ENCODE measurements at places on chromosomes 4 and X.

DNA sequence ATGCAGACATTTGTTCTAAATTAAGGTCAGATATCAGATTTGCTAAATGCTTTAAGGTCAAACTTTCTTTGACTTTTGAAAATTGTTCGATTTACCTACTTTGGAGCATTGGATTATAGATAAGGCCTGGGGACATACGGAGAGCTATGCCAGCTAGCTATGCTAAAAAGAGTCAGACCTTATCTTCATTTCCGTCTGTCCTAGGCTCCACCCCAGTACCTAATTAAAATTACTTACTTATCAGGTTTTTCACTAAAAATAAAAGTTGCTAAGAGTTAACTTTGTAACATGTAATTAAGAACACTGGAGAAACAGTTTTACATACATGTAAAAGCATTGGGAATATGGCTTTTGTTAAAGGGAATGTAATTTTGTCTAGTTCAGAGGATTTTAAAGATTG, 7.1 kb upstream of the TMEM35A start:
- no peak for DNase-seq

GRCh38 chr4:174332741-174333493, 49.2 kb downstream of the CEP44 start:
- DNase-seq: no peak

GRCh38 chrX:12115377-12115776, 22.9 kb upstream of the FRMPD4 start:
- peak; percentile 84 for DNase-seq

GRCh38 chr4:78068481-78068880, 11.4 kb downstream of the FRAS1 start:
- DNase-seq: no peak

GRCh38 chr4:125388613-125389012, 73.9 kb downstream of the FAT4 start:
- no peak for DNase-seq

GRCh38 chrX:22024577-22024976, 7.5 kb upstream of the PHEX start:
- DNase-seq: no peak

DNA sequence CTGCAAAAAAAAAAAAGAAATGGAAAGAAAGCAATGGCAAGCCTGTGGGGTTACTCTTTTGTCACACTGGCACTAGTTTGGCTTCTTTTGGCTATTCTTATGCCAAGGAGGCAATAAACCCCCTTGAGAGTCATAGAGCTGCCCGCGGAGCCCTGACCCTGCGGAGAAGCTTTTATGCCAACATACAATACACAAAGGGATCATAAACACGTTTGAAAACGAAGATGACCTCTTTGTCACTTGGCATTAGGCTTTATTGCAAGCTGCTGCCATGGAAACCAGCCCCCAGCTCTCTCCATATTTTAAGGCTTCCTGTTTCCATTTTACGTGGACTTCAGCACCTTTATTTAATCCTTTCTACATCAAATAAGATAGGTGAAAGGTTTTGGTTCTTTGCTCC, 7.6 kb downstream of the NEUROG2 start:
- no peak for DNase-seq

- no peak for DNase-seq
These were observed 10.1 kb downstream of the SORCS2 start for GRCh38 chr4:7202411-7202810.

DNA sequence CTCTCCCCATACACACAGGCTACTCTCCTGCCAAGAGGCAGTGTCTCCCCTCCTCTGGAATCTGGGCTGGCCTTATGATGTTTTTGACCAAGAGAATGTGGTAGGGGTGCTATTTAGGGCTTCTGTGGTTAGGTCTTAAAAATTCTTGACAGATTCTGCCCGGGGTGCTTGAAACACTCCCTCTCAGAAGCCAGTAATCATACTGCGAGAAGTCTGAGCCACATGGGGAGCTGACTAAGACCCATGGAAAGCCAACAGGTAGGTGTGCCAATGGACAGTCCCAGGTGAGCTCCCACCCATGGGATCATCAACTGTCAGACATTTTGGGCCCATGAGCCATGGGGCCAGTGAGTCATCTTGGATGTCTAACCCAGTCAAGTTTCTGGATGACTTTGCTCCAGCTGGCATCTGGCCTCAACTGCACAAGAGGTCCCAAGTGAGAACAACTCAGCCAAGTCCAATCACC, 315.7 kb downstream of the FBXW7 start:
- DNase-seq: no peak

DNA sequence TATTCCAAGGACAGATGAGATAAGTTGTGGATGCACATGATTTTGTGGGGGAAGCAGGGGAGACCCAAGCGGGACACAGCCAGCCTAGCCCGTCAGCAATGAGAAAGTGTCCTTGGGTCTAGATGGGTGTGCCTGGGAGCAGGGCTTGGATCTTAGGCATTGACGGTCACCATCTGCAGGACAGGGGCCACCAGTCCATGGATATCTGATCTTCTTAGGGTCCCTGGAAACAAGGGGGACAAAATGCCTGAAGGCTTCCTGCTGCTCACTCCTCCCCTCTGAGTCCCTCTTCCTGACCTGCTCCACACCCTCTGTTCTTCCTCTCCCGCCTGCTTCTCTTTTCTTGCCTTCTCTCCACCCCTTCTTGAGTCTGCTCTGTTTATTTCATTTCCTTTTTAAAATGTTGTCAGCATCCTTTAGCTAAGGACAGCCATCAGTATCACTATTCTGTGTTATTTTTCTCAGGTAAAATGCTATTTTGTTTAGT, 298.4 kb downstream of the RAPGEF2 start:
- no peak for DNase-seq

DNA sequence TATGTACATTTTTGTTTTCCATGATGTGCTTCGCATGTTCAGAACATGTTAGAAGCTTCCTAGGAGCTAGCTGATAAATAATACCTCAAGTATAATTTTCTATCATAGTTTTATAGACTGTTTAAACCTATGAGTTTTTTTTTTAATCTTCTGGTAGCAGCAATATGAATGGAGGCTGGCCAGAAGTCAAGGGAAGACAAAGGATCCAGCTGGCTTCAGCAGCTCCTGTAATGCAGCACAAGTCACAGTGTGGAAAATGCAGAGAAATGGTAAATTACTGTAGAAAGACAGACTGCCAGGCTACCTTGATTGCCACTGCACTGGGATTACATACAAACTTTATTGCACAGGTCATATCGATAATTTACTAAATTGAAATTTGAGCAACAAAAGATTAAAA, 537.9 kb downstream of the IQCM start:
- DNase-seq: no peak

DNA sequence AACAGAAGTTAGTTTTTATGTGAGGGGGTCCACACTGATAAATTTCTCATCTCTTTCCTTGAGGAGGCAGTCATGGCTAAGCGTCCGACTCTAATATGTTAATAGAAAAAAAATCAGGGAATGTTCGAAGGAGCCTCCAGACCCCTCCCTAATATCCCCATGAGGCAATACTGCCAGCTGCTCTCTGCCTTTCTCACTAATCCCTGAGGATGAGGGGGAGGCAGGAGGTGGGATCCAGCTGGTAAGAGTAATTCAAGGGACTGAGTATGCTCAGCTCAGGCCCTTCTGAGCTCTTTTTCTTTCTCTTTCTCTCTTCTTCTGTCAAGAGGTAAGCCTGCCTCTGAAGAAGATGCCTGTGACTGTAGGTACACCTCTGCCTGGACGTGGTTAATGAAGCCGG, 51.7 kb downstream of the PIR start:
- no peak for DNase-seq

- no peak for DNase-seq
These were observed 234.7 kb downstream of the OR13H1 start for GRCh38 chrX:131778269-131779218.

DNA sequence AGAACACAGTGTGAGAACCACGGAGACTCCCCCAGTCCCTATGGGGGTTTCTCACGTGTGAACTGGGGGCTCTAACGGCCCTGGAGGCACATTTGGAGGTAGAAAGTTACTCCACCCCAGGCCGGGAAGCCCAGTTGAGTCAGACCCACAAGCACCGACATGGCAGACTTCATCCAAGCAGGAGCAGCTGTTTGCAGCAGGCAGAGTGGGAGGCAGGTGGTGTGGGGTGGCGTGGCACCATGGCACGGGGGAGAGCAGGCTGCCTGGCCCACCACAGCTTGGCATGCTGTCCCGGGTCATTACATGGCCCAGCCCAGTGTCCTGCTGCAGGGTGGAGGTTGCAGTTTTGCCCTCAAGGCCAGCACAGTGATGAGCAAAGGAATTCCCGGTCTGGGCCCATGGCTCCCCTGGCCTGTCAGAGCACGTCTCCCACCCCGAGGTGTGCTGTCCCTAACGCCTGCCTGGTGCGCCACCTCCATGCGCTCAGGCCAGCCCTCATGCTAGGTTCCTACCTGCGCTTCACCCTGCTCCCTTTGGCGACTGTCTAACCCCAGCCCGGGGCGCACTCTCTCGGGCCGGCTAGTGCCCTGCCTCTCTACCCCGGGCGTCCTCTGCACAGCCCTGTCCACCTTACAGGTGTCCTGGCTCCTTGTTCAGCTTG, 90.6 kb upstream of the AFAP1 start:
- DNase-seq: no peak

DNA sequence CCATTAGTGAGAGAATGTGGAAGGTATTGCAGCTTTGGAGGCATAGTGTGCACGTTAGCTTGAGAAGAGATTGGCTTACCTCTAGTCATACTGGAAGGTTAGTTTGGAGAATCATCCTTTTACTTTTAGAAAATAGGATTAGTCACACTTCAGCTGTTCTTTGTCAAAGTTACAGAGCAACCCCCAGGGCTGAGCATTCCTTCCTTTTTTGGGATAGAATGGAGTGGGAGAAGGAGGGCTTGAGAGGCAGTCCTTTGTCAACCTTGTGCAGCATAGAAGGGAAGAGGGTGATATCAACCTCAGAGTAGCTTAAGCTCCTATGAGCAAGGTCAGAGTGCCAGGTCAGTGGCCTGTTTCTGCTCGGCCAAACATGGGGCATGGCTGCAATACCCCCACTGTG, 8.6 kb upstream of the MBNL3 start:
- DNase-seq: no peak

DNA sequence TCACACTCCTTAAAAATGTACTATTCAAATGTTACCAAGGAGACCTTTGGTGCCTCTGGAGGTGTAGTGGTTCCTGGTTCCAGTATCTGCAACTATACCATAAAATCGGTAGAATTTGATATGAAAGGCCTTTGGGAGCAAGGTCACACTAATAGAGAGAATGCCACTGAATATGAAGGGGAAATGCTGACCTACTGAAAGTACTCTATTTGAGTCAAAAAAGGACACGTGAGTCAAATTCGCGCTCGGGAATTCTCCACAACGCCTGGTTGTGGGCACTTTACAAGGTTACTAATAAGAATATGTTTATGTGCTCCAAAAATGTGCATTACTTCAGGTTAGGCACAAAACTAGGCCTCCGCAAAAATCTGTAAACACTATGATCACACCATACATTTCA, 39.5 kb upstream of the RELL1 start:
- DNase-seq: no peak

- no peak for DNase-seq
These were observed 1392.7 kb downstream of the PCDH7 start for GRCh38 chr4:32112891-32113290.
